ENCODE measurements at places on chromosomes 4 and X.

DNA sequence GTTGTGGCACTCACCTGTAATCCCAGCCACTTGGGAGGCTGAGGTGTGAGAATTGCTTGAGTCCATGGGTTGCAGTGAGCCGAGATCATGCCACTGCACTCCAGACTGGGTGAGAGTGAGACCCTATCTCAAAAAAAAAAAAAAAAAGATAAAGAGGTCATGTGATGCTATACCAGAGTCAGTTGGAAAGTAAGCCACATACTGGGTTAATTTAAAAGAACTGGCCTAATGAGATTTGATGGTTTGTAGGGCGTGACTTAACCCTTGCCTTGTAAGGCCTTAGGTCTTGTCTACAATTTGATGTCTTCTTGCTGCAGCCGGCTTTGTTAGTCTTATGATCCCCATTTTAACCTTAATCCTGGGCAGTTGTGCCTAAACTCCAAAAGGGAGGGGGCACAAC lies 5.2 kb downstream of the MGST2 start:
- DNase-seq = no peak

DNA sequence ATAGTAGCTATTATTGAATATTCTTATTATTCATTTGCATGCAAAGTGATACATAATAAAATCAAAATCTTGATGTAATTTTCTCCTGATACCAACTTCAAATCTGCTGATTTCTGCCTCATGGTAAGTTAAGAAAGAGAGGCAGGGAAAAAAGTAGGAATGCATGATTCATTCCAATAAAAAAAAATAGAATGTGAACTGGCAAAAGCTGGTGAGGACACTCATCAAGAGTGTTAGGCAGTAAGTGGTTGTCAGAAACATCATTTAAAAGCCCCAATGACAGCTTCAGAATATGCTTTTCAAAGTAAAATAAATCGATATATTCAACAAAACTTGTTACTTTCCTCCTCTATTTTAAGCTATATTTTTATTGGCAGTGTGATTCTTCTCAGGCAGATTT lies 979.1 kb downstream of the TECRL start:
- DNase-seq = no peak

DNA sequence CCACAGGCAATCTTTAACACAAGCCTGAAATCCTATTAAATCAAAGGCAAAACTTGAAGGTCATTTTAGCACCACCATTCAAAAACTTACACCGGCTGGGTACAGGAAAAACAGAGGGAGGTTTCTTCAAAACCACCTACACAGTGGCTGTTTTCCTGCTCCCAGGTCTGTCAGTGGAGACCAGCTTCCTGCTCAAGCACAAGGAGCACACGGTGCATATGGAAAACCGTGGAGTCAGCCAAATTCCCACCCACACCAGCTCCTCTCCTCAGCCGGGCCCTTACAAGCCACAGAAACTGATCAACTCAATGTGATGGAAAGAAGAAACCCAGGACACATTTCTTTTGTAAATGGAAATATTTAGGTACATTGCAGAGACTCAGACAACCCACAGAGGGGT lies 14.3 kb upstream of the FAM241A start:
- DNase-seq = no peak

DNA sequence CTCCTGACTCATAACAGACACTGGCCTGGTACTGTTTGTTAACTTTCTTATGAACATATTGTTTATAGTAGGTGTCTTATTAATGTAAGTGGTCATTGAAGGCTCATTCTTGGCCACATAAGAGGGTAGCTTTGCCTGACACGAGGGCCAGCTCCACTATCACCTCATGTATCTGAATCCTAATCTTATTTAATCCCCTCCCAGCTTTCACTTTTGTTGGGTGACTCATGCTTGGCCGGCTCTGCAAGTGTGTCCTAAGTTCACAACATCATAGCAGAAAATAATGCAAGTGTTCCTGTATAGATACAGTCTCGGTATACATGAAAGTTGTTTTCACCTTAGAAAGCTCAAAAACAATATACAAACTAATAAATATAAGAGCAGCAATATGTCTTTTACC lies 283.8 kb downstream of the IQCM start:
- DNase-seq = no peak

GRCh38 chr4:26450418-26450817 lies 39.9 kb downstream of the CCKAR start:
- DNase-seq = no peak

- no peak for DNase-seq
These were observed 278.1 kb upstream of the TET2 start for GRCh38 chr4:104868533-104868932.

GRCh38 chr4:177579649-177580048 lies 137.4 kb upstream of the AGA start:
- no peak for DNase-seq

- no peak for DNase-seq
These were observed 567.8 kb downstream of the GBA3 start for GRCh38 chr4:23260511-23260910.

DNA sequence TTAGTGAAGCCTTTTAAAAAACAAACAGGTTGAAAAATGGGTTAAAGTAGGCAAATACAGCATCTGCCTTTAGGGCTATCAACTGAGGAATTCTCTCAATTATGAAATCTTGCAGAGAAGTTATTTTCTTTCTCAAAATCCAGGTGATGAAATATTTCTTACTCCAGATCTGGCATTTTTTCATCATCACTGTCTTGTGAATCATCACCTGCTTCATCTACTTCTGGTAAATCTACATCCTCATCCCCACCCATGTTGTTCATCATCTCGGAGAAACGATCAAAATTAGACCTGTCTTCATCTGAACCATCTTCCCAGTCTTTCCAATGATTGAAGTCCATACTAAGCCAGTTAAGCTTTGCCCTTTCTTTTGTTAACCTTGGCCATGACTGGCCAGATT lies 33.3 kb upstream of the HPF1 start:
- DNase-seq = no peak

- DNase-seq = no peak
These were observed 39.9 kb upstream of the PCDH19 start for GRCh38 chrX:100449696-100450608.

DNA sequence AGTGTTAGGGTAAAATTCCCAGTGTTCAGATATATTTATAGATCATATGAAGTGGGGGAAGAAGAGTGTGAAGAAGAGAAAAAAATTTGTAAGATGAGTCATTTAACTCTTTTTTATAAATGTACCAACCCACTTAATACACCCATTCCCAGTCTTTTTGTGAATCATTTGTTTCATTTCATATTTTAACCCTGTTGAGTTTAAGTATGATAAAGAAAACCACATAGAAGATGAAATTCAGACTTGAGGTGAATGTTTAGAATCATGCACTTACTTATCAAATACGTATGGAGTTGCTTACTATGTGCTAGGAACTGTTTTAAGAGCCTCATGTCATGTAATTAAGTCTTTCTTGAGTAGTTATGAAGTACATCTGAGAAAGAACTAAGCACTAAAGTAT lies 56.6 kb upstream of the DAPP1 start:
- no peak for DNase-seq

DNA sequence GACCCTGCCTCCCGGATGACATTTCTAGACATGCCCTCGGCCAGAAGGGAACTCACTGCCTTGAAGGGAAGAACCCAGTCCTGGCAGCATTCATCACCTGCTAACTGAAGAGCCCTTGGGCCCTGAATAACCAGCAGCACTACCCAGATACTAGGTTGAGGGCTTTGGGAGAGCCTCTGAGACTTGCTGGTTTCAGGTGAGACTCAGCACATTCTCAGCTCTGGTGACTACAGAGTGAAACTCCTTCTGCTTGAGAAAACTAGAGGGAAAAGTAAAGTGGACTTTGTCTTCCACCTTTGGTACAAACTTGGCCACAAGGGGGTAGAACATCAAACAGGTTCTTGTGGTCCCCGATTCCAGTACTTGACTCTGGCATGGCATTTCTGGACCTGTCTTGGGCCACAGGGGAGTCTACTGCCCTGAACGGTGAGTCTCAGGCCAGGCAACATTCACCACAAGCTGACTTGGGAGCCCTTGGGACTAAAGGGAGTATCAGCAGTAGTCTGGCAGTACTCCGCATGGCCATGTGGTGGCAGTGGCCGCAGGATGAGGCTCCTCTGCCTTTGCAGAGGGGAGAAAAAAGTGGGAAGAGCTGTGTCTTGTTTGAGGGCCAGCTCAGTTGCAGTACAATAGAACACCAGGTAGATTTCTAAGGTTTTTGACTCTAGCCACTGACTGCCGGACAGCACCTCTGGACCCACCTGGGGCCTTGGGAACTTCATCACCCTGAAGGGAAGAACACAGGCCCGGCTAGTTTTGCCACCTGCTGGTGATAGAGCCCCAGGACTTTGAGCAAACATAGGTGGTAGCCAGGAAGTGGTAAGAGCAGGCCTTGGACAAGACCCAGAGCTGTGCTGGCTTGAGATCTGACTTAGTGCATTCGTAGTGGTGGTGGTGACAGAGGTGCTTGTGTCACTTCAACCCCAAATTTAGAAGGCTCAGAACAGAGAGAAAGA lies 414.8 kb downstream of the OPHN1 start:
- no peak for DNase-seq

DNA sequence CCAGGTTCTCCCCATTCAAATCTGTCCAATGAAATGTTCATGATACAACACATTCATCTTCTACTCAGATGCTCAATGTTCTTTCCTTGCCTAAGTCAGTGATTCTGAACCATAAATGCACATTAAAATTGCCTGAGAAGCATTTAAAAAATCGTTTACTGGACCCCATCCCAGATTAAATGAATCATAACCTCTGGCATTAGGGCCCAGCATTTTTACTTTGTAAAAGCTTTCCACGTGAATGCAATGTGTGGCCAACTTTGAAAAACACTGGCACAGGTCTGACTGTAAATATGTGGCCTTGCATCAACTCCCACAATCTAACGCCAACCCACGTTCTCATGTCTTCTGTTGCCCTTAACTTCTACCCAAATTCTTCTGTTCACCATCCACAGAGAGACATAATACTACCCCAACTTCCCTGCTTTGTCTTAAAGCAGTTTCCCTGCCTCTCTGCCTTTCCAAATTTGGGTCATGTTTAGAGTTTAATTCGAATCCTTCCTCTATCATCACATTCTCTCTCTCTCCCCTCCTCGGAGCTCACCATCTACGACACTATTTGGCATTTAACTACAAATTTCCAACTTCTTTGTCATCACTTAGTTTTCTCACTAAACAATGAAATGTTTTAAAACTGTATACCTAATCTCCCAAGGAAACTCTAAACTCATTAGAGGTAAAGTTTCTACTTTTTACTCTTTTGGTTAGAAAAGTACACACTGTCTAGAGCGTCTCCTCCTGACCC lies 78.7 kb downstream of the PRKG2 start:
- DNase-seq = no peak

- DNase-seq = no peak
These were observed 12.7 kb downstream of the GUCY1A1 start for GRCh38 chr4:155679343-155679742.
